ENCODE measurements at places on chromosomes 5 and 9.

- DNase-seq = no peak
These were observed 2.8 kb downstream of the NR3C1 start for GRCh38 chr5:143400541-143401226.

GRCh38 chr5:174236070-174236469 is 190.6 kb downstream of the NSG2 start:
- DNase-seq = no peak

DNA sequence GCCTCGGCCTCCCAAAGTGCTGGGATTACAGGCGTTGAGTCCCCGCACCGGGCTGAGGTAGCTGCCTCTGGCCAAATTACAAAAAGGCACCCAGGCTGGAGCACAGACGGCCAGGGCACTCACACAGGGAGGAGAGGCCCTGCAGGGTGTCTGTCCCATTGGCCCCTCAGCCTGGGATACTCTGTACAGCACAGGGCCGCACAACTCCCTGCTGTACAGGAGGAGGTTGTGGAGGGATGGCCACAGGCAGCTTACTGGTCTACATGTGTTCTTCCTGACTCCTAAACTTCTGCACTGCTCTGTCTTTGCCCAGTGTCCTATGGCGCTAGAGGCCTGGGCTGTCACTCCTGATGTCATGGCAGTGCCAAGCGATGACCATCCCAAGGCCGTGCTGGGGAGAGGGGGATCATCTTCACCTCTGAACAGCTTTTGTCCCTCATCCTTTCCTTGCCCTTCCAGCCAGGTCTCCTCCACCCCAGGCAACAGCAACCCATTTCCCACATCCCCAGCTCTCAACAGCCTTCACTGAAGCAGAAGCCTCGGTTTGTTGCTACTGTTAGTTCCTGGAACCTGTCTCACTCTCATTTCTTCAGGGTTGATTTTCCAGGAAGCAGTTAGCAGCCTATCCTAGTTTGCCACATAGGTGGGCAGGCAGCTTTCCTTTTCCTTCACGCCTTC is 1.8 kb upstream of the CNOT6 start:
- DNase-seq = no peak

DNA sequence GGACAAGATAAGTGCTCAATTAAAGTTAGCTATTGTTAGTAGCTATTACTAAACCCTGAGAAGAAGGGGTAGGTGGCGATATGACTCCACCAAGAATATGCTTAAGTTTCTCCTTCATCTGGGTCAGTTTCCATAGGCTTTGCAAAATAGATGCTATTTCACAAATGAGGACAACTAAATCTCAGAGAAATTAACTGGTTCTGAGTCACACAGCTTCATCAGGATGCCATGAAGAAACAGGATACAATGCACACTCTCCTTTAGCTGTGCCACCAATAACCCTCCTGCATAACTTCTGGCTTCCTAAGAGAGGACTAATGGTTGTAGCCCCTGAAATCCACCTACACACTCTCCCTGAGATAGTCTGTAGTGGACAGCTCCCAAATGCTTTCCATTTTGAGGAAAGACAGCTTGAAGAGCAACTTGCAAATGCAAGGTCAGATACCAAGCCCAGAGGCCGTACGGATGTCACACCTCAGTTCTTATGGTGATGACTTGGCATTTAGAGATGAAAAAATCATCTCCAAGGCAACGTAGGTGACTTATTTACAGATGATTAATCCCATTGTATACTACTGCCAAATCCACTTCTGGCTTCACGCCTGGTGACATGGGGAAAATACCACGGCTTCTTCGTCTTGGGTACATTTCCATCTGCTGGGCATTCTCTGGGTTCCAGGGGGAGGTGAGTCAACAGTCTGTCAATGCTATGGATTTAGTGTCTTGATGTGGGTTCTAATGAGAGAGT is 251.4 kb upstream of the IL12B start:
- peak; percentile 92 for DNase-seq

- DNase-seq = no peak
These were observed 34.0 kb upstream of the RXRA start for GRCh38 chr9:134291961-134292871.

DNA sequence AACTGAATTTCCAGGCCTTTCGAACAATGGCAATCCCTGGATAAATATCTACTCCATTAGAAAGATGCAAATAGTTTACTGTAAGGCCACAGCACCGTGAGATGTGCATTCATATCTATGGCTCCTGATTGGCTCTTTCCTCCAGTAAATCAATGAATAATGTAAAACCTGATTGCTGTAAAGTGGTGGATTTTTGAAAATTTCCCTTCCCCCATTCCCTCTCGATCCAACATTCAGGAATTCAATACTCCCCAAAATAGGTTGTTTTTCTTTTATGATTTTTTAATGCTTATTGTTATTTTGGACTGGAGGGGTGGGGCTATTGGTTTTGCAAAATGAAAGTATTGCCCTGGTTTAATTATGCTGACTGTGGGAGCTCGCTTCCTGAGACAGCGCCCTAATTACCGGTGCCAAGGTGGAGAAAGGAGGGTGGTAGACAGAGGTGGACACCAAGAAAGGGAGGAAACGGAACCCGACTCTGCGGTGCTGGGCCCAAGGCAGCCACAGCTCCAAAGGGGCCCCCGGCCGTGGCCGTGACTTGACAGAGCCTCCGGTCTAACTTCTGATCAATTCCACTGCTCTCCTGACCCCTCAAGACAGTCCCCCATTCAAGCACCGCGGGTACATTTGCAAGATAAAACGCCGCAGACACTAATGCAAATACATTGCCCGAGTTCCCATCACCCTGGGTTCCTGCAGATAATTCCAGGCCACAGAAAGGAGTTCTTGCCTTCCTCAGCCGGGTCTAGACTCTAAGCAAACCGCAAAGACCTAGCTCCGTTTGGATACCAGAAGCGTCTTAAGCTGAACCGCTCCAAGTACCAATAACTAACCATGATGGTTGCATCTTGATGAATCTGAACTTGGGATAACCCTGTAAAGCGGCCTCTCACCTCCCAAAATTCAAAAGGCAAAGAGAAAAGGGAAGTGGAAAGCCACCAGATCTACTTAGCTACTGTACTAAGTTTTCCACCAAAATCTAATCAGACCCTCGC is 211.2 kb downstream of the MEF2C start:
- DNase-seq = no peak

GRCh38 chr5:178121391-178122276 is 8.3 kb downstream of the N4BP3 start:
- no peak for DNase-seq

DNA sequence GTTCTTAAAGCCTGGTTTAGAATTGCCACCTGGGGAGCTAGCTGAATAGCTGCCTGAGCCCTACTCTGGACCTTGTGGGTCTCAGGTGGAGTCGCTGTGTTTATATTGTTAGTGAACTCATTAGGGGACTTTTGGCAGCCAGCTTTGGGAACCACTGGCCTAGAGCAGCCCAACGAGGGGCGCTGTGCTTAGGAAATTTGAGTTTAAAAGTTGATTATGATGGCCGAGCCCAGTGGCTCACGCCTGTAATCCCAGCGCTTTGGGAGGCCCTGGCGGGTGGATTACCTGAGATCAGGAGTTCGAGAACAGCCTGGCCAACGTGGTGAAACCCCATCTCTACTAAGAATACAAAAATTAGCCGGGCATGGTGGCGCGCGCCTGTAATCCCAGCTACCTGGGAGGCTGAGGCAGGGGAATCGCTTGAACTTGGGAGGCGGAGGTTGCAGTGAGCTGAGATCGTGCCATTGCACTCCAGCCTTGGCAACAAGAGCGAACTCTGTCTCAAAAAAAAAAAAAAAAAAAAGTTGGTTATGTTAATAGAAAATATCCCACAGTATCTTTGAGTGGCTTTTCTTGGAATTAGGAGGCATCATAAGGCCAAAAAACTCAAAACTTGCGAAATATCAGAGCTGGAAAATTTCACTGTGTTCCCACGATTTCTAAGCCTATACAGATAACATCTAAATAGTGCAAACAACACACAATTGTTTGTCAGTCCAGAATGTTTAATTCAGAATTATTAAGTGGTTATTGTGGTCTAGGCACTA is 809 bp downstream of the MCCC2 start:
- no peak for DNase-seq

DNA sequence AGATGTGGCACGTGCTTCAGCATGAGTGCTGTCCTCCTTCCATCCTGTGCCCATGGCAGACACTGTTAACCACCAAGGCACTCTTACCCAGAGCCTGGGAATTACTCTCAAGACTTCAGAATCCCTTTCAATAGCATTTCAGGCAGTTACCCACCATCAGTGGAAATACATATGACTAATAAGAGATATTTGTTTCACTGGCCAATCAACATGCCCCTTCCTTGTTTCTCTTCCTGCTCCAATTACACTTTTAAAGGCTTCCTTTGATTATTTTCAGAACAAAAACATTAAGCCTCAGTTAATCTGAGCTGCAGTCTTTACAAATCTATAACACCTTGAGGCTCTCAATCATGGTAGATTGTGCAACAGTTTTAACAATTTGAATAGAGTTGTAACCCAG is 70.8 kb downstream of the PRELID2 start:
- DNase-seq = no peak

DNA sequence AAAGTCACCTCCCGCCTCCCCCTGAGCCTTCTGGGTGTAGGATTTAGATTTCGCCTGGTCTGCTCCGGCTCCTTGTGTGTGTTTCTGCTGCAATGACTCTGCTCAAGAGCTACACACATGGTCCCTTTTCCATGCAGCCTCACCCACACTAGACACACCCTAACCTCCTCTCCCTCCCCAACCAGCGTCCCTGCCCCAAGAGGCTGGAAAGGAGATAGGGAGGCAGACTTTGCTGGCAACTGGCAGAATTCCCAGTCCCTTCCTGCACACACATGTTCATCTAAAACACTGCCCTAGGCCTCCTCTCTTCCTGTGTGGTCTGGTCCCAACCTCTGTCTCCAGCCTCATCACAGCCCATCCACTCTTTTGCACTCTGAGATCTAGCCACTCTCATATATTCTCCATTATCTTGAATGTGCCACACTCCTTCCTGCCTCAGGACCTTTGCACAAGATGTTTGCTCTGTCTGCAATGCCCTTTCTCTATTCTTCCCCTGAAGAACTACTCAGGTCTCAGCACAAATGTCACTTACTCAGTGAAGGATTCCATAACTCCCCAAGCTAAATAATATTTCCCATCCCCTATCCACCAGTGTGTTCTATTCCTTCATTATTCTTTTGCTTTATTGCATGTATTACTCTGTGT is 253.8 kb downstream of the CDK5RAP2 start:
- DNase-seq = no peak

DNA sequence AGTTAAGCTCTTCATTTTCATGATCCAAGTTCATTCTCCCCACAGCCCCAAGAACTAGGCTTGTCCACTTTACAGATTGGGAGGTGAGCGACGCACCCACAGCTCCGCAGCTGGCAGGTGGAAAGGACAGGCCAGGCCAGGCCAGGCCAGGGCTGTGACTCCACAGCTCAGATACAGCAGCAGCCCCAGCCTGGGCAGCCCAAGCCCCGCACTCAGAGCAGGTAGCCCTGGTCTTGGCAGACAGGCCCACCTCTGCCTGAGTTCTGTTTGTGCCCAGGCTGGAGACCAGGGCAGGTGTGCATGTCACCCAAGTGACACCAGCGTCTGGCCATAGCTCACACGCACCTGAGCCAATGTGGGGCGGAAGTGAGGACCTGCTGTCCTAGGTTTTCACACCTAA is 124.7 kb downstream of the WNK2 start:
- DNase-seq = no peak

- no peak for DNase-seq
These were observed 493.5 kb upstream of the WWC1 start for GRCh38 chr5:167797933-167798332.

DNA sequence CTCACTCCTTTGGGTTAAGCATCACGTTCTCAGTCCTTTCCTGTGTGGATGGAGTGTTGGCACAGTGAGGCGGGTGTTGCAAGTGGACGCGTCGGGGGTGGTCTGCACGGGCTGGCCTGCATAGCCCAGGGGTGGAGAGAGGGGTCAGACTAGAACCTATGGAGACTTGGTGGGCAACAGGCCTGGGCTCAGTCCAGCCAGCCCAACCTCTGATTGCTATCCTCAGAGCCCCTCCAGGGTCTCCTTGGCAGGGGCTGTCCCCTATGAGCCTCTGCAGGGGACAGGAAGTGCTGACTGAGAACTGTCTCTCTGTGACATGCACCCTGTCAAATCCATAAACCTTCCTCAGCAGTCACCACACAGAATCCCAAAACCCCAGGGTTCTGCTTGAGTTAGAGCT is 2.3 kb downstream of the DCANP1 start:
- no peak for DNase-seq

DNA sequence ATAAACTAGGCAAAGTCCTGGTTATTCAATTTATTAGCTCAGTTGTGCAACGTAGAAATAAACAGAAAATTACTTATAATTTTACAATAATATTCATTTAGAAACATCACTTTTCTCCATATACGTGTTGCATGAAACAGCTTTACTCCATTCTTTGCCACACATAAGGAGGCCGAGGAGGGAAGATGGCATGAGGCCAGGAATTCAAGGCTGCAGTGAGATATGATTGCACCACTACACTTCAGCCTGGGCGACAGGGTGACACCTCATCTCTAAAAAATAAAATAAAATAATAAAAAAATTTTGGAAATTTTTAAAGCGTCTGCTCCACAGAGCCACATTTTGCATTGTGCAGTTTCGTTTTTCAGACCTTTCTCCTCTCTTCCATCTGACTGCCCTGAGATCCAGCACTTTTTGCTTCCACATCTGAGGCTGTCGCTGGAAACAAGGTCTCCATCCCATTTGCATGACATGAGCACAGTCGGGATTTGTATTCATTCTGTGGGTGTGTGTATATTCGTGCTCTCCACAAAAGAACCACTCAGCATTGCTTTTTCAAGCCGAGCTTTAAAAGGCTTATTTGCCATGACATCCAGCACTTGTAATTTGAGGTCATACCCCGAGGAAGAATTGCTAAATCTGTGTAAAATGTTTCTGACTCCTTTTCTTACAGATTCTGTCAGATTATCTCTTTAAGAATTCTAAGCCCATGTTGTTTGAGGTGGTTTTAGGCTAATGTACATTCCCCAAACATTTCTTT is 98.6 kb upstream of the MSX2 start:
- no peak for DNase-seq

- DNase-seq = no peak
These were observed 396.6 kb downstream of the TLR4 start for GRCh38 chr9:118100529-118101419.

GRCh38 chr9:37121881-37122280 is 1.5 kb downstream of the ZCCHC7 start:
- DNase-seq = no peak

- no peak for DNase-seq
These were observed 58.0 kb downstream of the ANXA2R start for GRCh38 chr5:42982107-42982622.

DNA sequence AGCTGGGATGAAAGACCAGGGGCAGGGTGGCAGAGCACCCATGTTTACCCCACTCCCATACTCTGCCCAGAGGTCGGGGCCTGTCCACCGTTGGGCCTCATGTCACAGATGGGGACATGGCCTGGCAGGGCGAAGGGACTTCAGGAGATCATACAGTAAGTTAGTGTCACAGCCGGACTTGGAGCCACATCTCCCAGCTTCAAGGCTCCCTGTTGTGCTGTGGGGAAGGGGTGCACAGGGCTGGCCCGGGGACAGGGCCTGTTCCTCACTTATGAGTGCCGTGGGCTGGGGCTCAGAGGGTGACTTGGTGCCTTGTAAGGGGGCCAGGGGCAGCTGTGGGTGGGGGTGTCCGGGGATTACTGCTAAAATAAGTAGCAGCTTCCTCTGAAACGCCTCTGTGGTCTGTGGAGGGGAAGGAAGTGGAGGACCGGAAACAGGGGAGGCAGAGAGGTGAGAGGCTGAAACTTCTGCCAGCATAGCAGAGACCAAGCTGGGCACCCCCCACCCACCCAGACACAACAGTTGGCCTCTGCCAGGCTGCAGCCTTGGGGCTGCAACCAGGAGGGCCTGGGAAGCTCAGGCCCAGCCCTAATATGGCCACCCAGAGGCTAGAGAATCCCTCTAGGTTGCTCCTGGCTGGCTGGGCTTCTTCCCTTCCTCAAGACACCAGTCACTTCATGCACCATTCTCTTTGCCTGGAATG is 41.1 kb upstream of the NEK6 start:
- DNase-seq = no peak

Data from Panc1 (cell line).